Left cardiac atrium (tissue), 4 donors: ENCODE measurements at places on chromosomes 1 and 21.

- DNase-seq = no peak
Observed at GRCh38 chr1:151868486-151868885, 15.0 kb upstream of the THEM5 start.

- no peak for DNase-seq
Observed at GRCh38 chr1:112528076-112528475, 19.3 kb downstream of the WNT2B start.

- DNase-seq = peak; percentile 67
Observed at GRCh38 chr1:41558761-41559171, 74.3 kb upstream of the EDN2 start.

- no peak for DNase-seq
Observed at GRCh38 chr1:235923466-235924021, 56.8 kb upstream of the LYST start.

GRCh38 chr21:28509031-28509430, 483.6 kb downstream of the LTN1 start:
- DNase-seq = no peak

- DNase-seq = no peak
Observed at GRCh38 chr1:218317061-218317460, 28.1 kb upstream of the TGFB2 start.

- no peak for DNase-seq
Observed at GRCh38 chr21:25838809-25839208, 104.0 kb downstream of the GABPA start.

DNA sequence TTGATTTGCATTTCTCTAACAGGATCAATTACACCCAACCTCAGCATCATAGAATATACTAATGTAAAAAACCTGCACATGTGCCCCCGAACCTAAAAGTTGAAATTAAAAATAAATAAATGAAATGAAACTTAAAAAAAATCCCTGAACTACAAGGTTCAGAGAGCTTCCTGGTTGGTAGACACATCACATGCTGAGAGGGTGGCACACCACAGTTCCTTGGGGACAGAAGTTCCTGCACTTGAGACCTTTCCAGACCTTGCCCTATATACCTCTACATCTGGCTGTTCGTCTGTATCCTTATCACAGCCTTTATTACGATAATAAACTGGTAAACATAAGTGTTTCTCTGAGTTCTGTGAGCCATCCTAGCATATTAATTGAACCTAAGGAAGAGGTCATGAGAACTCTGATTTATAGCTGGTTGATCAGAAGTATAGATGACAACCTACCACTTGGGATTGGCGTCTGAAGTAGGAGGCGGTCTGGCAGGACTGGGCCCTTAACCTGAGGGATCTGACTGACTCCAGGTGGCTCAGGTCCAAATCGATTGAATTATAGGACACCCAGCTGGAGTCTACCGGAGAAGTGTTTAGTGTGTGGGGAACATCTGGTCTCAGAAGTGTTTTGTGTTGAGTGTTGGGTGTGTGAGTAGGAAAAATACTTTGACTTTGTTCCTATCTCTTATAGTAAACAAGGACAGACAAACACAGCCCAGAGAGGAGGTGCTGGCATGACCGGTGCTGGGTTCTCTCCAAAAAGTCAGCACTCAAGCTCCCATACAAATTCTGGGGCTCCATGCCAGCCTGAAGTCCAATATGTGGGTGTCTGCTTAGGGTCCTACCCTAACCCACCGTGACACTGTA, 19.0 kb downstream of the C1orf115 start:
- DNase-seq = no peak

- no peak for DNase-seq
Observed at GRCh38 chr1:90295534-90295933, 300.6 kb downstream of the ZNF326 start.

DNA sequence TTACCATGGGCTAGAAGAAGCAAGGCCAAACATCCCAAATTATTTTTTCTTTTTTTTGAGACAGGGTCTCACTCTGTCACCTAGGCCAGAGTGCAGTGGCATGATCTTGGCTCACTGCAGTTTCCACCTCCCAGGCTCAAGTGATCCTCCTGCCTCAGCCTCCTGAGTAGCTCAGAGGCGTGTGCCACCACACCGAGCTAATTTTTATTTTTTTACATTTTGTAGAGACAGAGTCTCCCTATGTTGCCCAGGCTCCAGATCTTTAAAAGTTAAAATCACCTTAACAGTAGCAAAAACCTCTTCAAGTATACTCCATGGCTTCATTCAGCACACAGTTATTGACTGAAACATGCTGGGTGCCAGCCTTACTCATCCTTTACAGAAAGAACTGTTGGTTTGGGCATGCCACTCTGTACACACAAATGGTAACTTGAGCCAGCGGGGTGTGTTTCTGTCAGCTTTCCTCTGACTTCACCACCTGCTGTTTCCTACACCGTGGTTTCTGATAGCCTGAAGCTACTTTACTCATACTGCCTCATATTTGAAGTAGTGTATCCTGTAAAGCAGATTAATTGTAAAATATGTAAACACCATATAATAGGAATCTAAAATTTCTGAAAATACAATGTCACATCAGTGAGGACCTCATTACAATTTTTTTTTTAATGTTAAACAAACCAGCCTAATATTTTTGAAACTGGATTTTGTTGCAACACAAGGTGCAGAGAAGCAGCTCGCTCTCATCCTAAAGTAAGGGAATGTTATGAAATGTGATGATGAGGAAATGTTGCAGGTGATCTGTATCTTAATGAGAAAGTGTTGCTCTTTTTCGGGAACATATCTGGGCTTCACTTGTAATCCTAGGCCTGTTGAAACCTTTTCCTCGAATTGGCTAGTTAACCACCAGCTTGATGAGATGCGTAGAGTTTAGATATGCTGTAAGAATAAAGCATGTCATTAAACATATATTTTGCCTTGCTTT, 113.9 kb downstream of the ATP5PO start:
- no peak for DNase-seq

DNA sequence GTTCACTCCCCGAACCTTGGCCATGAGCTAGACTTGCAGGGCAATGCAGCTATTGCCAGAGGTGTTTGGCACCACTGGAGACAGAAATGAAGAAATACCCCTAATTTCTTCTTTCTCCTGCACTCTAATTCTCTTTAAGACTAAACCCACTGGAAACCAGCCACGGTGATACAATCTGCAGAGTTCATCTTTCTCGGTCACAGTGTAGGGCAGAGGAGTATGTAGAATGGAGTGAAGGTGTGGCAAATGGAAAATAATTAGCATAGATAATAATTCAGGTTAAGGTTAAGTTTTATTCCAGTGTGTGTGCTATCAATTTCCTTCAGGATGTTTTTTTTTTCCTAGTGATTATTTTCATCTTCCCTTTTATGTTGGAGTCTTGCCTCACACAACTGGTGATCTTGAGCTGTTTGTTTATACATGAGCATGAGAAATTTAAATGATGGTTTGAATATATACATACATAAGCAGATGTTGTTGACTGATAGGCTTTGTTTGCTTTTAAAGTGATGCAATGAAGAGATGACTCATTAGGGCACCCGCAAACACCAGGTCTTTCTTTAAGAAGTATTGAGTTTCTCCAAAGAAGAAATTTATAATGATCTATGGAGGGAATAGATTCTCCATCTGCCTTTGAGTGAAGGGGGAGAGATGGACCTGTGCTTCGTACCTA, 81.9 kb downstream of the SPATA17 start:
- DNase-seq = no peak

DNA sequence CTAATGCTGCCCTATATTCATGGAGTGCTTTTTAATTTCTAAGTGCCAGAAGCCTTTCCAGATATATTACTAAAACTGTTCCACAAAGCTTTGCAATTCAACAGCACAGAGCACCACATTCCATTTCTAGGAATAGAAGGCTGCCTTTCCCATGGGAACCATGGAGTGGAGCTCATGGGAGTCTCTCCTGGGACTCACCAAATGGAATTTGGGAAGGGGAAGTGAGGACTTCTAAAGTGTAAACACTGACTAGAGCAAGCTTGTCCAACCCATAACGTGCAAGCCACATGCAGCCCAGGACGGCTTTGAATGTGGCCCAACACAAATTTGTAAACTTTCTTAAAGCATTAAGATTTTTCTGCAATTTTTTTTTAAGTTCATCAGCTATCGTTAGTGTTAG, 190.4 kb upstream of the TNR start:
- DNase-seq = no peak

DNA sequence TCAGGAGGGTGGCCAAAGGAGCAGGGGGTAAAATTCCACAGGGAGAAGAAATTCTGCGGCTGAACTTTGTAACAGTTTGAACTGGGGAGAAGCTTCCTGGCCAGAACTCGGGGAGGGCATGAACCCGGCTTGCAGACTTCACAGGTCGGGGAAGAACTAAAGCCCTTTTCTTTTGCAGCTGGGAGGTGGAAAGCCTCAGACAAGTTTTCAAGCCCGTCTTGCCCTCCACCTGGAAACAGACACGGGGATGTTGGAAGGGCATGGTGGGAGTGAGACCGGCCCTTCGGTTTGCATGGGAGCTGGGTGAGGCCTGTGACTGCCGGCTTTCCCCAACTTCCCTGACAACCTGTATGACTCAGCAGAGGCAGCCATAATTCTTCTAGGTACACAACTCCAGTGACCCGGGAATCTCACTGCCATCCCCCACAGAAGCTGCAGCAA, 11.3 kb downstream of the THEM4 start:
- no peak for DNase-seq

GRCh38 chr1:160374306-160375110, 7.6 kb downstream of the NHLH1 start:
- no peak for DNase-seq

- DNase-seq = no peak
Observed at GRCh38 chr21:31693222-31693621, 33.7 kb downstream of the SOD1 start.

- DNase-seq = no peak
Observed at GRCh38 chr1:97097404-97097925, 375.9 kb downstream of the PTBP2 start.

DNA sequence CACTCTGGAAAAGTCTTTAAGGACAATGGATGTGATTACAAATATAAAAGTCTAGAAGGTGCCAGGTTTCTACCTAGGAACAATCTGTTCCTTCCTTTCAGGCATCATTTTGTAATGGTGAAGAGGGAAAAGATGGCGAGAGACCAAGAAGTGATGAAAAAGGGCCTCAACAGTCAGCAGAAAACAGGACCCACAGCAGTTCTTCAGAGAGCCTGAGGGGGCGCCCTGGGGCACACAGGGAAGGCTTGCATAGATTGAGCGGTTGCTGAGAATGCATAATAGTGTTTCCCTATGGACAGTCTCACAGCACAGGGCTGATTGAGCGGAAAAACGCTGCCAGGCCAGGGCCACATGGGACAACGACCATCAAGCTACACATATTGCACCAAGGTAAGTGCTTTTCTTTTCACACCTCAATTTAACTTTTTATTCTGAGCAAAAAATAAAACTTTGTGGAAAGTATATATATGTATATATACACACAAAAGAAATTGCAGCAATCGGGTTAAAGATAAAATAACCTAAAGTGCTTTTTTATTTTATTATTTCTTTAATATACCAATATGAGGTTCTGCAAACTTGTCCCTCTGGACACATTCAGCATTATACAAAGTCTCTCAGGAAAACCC, 3.1 kb upstream of the YRDC start:
- DNase-seq = peak; percentile 64

DNA sequence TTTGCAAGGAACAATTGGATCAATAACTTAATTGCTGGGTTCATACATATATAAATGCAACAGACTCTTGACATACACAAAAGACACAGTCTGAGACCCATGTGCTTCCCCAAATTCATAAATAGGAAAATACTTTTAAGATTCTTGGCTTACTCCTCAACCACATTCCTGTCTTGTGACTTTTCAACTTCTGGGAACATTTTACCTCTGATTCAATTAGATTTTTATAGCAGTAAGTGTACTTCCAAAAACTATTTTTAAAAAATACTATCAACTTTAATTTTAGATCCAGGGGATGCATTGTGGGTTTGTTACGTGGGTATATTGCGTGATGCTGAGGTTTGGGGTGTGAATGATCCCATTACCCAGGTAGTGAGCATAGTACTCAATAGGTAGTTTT, 406.7 kb downstream of the RPS6KC1 start:
- no peak for DNase-seq

DNA sequence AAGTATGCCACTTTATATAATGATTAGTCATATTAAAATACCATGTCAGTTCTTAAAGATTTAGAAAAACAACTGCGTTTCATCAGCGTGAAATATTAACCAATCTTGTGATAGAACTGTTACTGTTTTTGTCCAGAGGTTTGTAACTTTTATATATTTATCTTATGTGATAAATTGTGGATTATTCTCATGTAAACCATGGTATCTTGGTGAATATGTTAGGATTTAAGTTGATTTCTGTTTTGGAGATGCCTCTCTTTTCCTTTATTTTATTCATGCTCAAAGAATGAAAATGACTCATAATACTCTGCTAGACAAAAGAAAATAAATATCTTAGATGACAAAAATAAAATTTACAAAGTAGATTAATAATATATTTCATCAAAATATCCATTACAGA, 88.4 kb downstream of the ADGRL4 start:
- DNase-seq = no peak

- no peak for DNase-seq
Observed at GRCh38 chr1:174676856-174677255, 229.1 kb downstream of the GPR52 start.

- DNase-seq = no peak
Observed at GRCh38 chr21:22791986-22792560, 1793.9 kb downstream of the NCAM2 start.

DNA sequence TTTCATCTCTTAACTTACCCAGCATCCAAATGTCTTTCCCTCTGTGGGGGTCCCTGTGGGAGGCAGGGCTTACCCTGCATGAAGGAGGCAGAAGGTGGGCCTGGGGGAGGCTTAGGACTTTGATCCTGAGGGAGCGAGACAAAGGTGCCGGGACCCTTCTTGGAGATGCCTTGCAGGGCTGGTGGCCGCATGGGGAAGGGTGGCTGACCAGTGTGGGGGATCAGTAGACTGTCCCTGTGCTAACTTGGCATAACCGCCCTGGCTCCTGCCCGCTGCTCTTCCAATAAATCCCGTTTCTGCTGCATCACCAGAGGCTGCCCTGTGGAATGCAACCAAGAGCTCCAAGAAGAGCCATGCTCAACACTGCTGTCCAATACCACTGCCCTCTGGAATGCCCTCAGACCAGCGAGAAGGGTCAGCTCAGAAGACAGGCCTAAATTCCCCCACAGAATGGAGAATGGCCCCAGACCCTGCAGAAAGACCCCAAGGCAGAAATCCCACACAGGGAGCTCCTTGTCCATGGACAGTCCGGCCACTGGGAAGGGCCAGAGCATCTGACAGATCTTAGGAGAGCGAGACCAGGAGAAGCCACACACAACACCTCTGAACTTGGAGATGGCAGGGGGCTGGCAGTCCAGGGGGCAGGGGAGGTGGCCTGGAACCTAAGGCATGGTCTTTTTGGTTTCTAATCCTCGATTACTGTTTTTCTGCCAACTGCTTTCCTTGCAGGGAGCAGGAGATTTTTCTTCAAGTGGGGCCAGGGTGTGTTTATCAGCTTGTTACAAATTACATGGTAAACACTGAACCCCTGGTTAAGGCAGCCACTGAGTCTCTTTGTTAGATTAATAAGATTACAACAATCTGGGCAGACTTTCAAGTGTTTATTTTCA, 46.7 kb upstream of the DMRTB1 start:
- no peak for DNase-seq

- DNase-seq = no peak
Observed at GRCh38 chr1:25620211-25620610, 3.6 kb downstream of the MAN1C1 start.

GRCh38 chr1:183633676-183634343, 1.8 kb downstream of the ARPC5 start:
- DNase-seq = no peak
